ENCODE measurements at places on chromosomes 1 and 21.

GRCh38 chr1:245054105-245054504 lies 100.7 kb upstream of the KIF26B start:
- no peak for DNase-seq

- DNase-seq = peak; percentile 37
Observed at GRCh38 chr1:54337928-54338327, 68.3 kb downstream of the SSBP3 start.

- no peak for DNase-seq
Observed at GRCh38 chr1:67596674-67597073, 88.3 kb upstream of the GADD45A start.

- DNase-seq = peak; percentile 72
Observed at GRCh38 chr1:180213401-180214170, 16.5 kb upstream of the LHX4 start.

DNA sequence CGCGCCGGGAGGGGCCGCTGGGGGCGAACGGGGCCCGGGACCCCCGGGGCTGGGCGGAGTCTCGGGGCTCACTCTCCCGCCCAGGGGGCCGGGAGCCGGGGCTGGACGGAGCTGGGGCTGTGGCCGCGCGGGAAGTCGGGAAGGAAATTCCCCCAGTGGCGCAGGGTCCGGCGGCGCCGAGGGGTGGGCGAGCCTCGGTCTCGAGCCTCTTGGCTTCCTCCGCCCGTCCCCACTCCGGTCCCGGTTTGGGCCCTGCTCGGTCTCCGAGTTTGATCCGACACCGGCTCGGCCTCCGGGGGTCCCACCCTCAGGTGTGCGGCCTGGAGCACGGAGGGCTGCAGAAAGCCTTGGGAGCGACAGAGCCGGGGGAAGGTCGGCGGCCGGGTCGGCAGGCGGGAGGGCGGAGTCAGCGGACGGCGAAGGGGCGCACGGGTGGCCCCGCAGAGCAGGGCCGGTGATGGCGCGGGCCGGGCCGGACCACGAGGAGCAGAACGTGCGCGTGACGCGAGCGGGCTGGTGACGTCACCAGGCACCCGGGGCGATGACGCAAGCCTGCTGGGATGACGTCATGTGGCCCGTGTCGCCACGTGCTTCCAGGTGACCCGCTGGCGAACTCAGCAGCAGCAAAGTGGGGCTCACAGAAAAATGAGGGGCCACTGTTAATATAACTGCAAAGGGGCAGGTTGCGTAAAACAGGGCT lies 610 bp upstream of the HES4 start:
- DNase-seq = peak; percentile 91
